ENCODE measurements at places on chromosomes 1 and 21. TPM values are rescaled to one million over a fixed set of nuclear protein-coding genes. Genes with fewer than 3 reads are reported as not detected.

DNA sequence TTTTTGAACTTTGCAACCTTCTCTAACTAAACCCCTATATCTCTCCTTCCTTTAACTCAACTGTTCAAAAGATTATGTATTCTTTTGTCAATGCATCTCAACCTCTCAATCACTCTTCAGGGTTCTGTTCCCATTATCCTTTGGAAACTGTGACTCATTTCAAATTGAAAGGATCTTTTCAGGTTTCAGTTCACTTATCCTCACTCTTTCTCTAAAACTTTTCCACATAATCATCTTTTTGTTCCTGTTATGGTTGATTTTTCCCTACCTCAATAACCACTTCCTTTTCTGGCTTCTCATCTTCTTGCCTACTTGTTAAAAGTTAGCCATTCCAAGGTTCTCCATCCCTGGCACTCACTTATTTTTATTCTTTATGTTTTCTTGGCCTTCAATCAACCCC lies 56.2 kb upstream of the NUF2 start:
- DNase-seq, result no peak

DNA sequence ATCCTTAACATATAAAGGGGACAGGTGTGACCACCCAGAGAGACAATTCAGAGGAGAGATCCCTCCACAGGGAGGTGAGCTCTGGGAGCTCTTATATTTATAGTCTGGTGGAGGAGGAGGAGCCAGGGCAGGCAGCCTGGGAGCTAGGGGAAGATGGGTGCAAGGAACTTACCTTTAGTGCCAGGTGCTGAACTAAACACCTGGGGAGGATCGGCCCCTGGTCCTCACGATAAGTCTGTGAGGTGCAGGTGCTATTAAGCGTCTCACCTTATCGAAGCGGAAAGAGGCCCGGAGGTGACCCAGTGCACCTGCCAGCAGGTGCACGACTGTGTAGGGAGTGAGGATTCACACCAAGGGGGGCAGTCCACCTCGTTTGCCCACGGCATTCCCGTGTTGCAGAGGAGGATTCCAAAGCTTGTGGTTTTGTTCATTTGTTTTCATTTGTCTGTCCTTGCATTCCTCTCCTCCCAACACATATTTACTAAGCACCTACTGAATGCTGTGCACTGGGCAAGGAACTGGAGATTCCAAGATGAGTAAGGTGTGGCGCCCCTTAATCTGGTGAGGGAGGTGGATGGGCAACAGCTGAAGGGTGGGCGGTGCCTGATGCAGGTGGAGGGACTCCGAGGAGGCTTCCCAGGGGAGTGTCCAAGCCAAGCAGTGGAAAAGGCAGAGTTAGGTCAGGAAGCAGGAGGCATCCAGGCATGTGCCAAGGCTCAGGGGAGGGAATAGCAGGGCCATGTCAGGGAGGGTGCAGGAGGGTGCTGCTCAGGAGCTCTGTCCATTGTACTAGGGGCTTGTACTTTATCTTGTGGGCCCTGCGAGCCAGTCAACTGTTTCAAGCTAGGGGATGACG lies 11.5 kb downstream of the ARHGEF10L start:
- DNase-seq, result no peak

GRCh38 chr1:224287714-224288113 lies 42.3 kb downstream of the NVL start:
- no peak for DNase-seq

Gene SCYL3
- 21.2 TPM for total RNA-seq

Gene RASSF5
- 35.5 TPM for total RNA-seq

Gene PLPPR4
- total RNA-seq, result 5.1 TPM

Gene TTC39A
- total RNA-seq, result 36.3 TPM
